Activated CD4-positive, alpha-beta T cell treated with anti-CD3 and anti-CD28 coated beads, Interleukin-2, amount 50 U/mL, for 1 hour (primary cell): ENCODE measurements at places on chromosomes 16 and 17.

DNA sequence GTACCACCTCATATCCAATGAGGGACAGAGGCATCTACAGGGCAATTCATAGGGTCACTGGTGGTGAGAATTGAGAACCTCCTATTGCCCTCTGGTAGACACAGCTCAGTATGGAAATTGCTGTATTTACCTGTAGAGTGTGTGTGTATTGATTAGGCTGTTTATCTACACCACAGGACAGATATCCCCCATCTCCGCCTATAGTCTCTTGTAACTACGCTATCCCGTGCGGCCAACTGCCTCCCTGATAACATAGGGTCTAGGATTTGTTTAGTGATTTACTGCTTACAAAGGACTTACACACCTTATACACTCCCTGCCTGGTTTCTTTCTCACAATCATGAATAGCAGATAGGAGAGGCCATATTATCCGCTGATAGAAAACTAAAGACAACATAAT, 1.7 kb upstream of the STAT3 start:
- no peak for DNase-seq

GRCh38 chr17:17750881-17751280, 69.6 kb downstream of the RAI1 start:
- DNase-seq, result no peak

- no peak for DNase-seq
Observed at GRCh38 chr17:55177159-55177854, 87.5 kb upstream of the HLF start.

- DNase-seq, result no peak
Observed at GRCh38 chr17:27519550-27519949, 63.3 kb downstream of the KSR1 start.

DNA sequence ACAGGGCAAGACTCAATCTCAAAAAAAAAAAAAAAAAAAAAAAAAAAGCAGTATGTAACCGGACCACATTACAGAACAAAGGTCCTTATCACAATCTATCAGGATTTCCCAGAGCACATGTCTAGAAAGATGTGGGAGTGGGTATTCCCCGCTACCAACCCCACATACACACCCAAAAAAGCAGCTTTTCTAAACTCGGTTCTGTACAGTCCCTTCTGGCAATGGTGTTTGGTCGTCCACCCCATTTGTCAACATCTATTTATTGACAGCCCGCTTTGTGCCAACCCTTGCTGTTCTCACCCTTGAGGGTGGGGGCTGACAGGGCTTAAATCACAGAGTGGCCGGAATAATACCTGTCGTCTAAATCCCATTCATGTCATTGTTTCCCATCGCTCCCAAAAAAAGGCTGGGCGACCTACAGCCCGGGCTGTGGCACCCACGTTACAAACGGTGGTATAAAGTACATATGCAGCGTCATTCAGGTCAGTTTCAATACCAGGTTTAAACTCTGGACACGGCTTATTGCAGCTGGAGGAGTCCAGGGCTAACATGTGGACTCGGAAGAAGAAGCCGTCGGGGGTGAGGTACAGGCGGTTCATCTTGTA, 3.6 kb downstream of the C17orf58 start:
- DNase-seq, result no peak

DNA sequence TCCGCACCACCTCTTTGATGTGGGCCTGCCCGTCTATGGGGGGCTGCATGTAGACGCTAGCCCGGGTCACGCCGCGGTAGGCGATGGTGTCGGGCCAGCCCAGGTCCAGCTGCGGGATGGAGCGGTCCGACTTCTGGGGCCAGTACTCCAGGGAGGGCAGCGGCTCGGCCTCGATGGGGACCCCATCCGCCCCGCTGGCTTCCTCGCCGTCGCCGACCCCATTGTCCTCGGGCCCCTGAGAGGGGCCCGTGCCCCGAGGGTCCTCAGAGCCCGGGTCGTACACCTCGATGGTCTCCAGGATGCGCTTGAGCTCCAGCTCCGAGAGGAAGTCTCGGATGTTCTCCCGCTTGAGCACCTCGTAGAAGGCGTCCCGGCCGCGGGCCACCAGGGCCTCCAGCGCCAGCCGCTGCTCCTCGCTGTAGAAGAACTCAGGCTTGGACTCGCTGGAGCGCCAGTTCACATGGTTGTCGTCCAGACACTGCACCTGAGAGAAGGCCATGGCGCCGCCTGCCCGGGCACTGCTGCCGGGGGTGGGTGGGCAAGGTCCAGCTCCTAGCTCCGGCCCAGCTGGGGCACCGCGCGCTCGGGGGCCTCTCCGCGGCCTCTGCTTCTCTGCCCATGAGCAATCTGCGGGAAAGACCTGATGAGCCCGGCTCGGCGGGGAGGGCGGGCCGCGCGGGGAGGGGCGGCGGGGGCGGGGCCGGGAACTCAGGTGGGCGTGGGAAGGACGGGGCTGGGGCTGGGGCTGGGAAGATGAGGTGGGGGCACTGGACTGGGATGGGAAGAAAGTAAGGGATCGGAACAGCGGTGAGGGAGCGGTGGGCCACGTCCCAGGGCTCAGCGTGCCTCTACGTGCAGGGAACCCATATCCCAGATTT, 782 bp downstream of the FAM83G start:
- peak; percentile 38 for DNase-seq

- DNase-seq, result no peak
Observed at GRCh38 chr17:3888343-3889171, 4.3 kb downstream of the CAMKK1 start.

DNA sequence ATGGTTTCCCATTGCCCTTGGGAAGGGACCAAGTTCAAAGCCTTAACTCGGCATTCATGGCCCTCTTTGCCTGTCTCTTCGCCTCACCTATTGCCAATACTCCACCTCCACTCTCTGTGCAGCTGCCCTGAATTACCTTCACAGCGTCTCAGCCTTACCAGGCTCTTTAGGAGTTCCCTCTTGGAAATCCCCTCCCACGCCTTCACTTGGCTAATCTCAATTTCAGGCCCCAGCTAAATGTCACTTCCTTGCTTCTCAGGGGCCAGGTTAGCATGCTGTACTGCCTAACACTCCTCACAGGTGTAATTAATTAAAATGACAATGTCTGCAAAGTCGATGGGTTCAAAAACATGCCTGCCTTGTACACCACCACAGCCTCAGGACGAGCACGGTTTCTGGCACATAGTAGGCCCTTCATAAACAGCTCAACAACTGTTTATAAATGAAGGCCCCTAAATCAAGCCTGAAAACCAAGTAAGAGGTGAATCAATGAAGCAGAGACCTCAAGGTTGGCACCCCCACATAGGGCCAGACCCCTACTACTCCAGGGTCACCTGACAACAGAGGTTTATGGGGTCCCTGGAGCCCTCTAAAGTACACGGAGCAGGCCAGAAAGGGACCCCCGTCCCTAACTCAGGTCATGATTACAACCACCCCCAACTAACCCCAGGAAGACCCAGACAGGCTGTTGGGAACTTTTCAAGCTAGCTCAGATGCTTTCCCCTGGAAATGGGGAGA, 11.2 kb upstream of the EEF2K start:
- DNase-seq, result no peak

DNA sequence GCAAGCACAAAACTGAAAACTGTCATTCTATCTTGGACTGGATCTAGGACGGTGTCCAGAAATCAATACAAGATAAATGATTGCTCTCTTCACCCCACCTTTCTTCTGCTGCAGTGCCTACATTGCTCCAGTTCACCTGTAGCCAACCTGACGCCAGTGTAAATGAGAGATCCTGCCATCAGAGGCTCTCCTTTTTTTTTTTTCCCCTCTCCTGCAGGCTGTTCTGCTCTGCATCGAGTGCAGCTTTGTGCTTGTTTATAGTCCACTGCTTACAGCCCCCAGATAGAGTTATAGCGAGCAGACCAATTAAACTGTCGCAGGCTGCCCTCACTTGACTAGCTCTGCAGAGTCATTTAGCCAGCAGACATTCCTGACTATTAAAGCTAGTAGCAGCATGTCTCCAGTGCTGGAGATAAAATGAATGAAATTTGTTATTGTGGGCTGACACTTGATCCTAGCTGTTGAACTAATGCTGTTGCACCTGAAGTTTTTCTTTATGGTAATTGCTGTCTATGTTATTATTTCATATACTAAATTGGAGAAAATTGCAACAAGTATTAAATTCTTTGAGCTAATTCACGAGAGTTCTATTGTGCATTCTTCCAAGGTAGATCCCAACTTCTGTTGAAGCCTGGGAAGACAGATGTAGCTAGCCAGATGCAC, 257.1 kb downstream of the FTO start:
- no peak for DNase-seq

DNA sequence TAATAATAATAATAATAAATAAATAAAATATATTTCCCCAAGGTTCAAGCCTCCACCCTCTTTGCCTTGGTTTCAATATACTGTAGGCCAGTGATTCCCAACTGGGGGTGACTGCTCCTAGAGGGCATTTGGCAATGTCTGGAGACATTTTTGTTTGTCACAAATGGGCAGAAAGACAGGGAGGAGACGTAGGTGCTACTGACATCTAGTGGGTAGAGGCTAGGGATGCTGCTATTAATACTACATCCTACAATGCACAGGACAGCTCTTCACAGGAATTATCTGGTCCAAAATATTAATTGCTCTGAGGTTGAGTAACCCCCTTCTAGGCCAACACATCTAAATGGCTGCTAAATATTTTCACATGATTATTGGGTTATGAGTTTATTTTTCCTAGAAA, 12.8 kb upstream of the PRR14 start:
- no peak for DNase-seq

DNA sequence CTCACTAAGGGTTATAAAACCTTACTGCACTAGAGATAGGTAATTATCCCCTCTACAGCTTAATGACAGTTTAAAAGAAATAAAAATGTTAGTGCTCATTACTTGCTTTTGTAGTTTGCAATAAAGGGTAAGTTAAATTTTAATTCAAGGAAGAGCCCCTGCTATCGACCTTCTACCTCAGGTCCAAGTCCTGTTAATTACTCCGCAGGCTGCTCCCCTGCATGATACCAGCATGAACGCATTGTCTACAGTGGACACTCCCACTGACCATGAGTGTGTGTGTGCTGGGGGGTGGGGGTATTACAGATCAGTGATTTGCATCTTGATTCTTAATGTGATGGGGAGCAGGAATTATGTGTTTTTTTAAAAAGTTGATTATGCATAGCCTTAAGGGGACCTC, 103.1 kb downstream of the AATF start:
- no peak for DNase-seq

DNA sequence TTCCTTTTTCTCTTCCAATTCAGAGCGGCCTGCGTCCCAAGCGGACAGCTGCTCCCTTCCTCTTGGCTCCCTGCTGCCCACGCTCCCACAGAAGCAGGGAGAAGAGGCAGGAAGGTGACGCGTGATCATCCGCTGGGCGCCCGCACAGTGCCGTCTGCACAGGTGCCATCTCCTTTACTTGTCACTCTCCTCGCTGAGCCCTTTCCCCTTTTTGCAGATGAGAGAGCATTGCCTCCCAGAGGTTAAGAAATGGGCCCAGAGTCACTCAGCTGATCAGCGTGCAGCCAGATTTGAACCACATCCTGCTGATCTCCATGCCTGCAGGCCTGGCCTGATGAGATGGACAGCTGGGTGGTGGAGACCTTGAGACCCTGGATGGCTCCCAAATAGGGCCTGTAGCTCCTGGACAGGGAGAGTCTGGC, 299.8 kb downstream of the SEC14L1 start:
- no peak for DNase-seq

GRCh38 chr16:23080329-23080728, 68.9 kb downstream of the USP31 start:
- no peak for DNase-seq
